ENCODE measurements at places on chromosomes 2 and 18.

DNA sequence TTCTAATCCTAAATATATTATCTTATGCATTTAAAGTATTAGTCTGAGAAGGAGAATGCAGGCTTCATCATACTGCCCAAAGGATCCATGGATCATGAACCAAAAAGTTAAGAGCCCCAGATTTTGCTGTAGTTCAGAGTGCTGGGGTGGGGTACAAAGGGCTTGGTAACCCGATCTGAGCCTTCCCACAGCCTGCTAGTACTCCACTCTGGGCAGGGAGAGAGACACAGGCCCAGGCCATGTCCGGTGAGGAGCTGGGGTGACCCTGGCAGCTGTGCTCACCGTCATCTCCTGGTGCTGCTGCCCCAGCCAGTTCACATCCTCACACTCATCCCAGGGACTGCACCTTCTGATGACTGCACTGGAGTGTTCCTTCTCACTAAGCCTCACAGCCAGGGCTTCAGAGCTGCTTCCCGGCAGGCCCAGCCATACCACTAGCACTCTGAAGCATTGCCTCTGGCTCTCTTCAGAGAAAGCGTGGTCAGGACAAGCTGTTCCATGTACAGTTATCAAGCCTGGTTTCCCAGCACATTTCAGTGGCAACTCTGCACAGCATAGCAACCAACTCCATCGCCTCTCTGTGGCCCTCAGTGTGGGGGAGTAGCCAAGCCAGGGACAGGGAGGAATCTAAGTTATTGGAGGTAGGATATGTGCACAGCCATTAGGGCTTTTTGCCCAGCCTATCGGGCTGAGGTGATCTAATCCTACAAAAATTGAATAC, 189.0 kb upstream of the CTAGE1 start:
- no peak for DNase-seq

GRCh38 chr2:211744379-211744778, 794.2 kb downstream of the ERBB4 start:
- DNase-seq, result no peak

DNA sequence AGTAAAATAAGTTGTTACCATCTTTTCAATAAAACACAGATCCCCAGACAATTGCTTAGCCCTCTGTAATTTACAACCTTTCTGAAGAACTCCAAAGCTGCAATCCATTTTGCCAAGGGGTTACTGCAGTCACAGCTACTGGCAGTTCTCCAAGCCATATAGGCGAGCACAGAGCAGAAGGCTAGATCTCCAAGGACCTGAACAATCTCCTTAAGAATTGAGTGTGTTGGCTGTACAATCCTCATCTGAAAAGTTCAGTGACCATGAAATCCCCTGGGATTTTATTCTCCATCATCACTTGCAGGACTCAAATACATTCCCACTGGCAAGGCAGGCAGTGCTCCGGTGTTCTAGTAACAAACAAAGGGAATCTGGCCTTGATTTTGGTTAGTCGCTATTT, 103.9 kb upstream of the LRP1B start:
- DNase-seq, result no peak

GRCh38 chr2:25430556-25430955, 88.8 kb upstream of the DNMT3A start:
- DNase-seq, result no peak

DNA sequence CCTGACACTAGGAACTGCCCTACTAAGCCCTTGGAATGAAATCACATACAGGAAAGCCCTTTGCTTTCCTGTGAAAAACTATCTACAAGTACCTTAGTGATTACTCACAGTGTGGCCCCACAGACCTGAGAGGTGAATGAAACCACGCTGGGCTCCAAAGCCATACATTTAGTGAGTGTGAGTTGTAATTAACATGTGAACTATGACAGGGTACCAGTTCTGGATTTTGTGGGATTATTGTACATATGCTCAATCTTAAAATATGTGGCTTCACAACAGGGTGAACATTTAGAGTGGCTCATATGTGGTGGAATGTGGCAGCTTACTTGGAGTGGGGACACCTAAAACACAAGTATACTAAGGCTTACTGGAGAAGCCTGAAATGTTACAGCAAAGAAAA, 12.3 kb downstream of the KCTD1 start:
- no peak for DNase-seq

GRCh38 chr18:76456823-76457222, 38.2 kb downstream of the ZNF516 start:
- no peak for DNase-seq

GRCh38 chr2:111711270-111711669, 172.7 kb downstream of the ANAPC1 start:
- DNase-seq, result no peak

- DNase-seq, result no peak
Measured at GRCh38 chr2:17520761-17521160, 2.5 kb upstream of the RAD51AP2 start.

DNA sequence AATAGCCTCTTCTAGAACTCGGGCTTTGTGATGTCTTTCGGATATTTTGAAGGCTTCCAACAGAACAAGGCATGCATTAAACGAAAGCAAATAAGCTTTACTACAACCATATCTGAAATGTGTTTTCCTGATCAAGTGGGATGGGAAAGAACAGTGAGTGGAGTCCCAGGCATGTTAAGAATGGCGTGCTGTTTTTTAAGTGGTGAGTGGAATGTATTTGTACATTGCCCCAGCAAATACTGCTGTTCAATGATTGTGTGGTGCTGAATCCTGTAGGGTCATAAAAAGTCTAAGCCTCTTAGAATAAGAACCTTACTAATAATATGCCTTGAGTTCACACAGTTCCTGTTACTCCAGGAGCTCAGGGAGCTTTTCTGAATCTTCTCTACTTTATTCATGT, 52.5 kb downstream of the POMC start:
- DNase-seq, result no peak

Measured in activated CD4-positive, alpha-beta memory T cell treated with anti-CD3 and anti-CD28 coated beads, Interleukin-2, amount 10 ng/mL, durations not matched to agents 7 days and 5 days (primary cell).